CD4-positive, alpha-beta T cell (primary cell): ENCODE measurements at places on chromosomes 12 and 14. TPM values are rescaled to one million over a fixed set of nuclear protein-coding genes. Genes with fewer than 3 reads are reported as not detected.

GPR68 gene
- total RNA-seq = 2.8 TPM

EID3 gene
- 13.5 TPM for total RNA-seq

GRCh38 chr14:93090826-93091555, 24.7 kb downstream of the ITPK1 start:
- no peaks in the 10 kb centered on the region for H3K36me3 ChIP-seq
- no peaks in the 10 kb centered on the region for H3K27me3 ChIP-seq
- H3K4me1 ChIP-seq = peaks cover 12% of the 10 kb centered on the region
- DNase-seq = no peak
- H3K27ac ChIP-seq = no peak overlapping the region

- no peaks in the 10 kb centered on the region for H3K36me3 ChIP-seq
- H3K27ac ChIP-seq = no peak overlapping the region
- no peak for DNase-seq
- H3K4me3 ChIP-seq = no peak overlapping the region
- H3K4me1 ChIP-seq = no peaks in the 10 kb centered on the region
Observed at GRCh38 chr12:33000016-33000415, 103.4 kb upstream of the PKP2 start.

DNA sequence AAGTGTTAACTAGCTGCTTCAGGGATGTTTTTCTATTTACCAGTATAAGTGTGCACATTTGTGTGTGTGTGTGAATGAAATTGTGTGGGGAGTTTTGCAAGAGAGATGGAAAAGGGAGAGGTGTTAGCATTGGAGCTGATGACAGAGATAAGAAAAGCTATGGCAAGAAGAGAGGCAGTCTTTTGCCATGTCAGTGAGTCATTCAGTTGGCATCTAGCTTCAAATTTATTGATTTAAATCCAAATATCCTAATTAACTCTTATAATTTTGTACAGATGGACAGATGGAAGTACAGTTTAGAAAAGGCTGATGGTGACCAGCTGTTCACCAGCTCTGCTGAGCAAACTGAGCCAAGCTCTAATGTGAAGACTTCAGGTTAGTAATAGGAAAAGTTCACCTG, 3.3 kb upstream of the BHLHE41 start:
- no peak for DNase-seq
- H3K27ac ChIP-seq = no peak overlapping the region
- no peak overlapping the region for H3K4me3 ChIP-seq
- H3K4me1 ChIP-seq = peaks cover 33% of the 10 kb centered on the region
- no peaks in the 10 kb centered on the region for H3K36me3 ChIP-seq

DNA sequence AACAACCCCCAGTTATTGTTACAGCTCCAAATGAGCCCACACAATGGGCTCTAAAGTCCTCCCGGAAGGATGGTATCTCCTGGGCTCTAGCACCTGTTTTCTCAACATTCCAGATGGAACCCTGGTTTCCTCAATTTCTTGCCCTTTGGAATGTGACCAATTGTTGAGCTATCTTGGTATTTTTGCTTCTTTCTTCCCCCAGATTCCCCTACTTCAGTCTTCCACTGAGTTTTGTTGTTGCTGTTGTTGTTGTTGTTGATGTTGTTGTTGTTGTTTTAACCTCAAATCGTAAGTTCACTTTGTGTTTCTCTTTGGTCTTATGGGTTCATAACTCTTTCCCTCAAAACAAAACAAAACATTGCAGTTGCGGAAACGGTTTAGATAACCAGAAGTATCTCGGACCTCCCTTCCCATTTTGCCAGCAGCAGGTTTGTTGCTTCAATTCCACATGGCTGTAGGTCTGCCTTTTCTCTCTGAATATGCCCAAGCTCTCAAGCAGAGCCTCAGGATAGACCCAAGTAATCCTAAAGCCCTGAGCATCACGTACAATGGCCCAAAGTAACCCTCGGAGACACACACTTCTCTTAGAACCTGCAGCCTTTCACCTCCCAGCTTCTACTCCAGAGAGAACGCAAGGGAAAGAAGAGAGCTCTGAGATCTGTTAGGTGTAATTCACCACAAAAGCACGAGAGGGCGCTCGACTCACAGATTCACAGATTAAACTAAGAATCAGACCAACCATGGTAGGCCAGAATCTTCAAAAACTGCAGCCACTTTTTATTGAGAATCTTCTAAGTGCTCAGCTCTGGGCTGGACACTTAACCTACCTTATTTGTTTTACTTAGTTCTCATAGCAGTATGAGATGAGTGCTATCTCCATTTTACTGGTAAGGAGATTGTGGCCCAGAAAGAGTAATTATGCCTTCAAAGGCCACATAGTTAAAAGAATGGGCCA, 1.0 kb upstream of the DDX23 start:
- H3K4me3 ChIP-seq = peak overlapping the region; percentile 81
- DNase-seq = peak; percentile 87
- H3K27me3 ChIP-seq = no peaks in the 10 kb centered on the region
- H3K36me3 ChIP-seq = peaks cover 12% of the 10 kb centered on the region
- peaks cover 43% of the 10 kb centered on the region for H3K4me1 ChIP-seq

- no peaks in the 10 kb centered on the region for H3K27me3 ChIP-seq
- H3K4me1 ChIP-seq = no peaks in the 10 kb centered on the region
- H3K36me3 ChIP-seq = no peaks in the 10 kb centered on the region
- H3K27ac ChIP-seq = no peak overlapping the region
- H3K4me3 ChIP-seq = no peak overlapping the region
Observed at GRCh38 chr14:67579636-67580035, 20.4 kb downstream of the PIGH start.

DNA sequence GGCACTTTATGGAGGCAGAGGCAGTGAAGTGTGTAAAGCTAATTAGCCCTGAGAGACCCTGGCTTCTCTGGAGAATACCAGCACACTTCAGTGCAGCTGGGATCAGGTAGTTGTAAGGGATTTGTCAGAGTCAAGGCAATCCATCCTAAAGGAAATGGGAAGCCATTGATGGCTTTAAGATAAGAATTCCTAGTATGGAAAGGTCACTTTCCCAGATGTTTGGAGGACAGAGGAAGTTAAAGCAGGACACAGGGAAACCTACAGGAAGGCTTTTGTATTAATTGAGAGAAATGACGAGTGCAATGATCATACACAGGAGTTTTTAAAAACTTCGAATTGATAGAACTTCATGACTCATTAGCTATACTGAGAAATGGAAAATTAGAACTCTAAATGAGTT, 254.4 kb downstream of the SLC16A7 start:
- no peaks in the 10 kb centered on the region for H3K4me1 ChIP-seq
- no peaks in the 10 kb centered on the region for H3K36me3 ChIP-seq
- no peak overlapping the region for H3K4me3 ChIP-seq

BTBD7 gene
- 12.6 TPM for total RNA-seq

- H3K36me3 ChIP-seq = peaks cover 35% of the 10 kb centered on the region
- no peak for DNase-seq
- no peaks in the 10 kb centered on the region for H3K27me3 ChIP-seq
- no peaks in the 10 kb centered on the region for H3K4me1 ChIP-seq
- H3K27ac ChIP-seq = no peak overlapping the region
- no peak overlapping the region for H3K4me3 ChIP-seq
Observed at GRCh38 chr12:45418520-45418919, 202.6 kb downstream of the ANO6 start.

GYS2 gene
- total RNA-seq = 0.22 TPM

- no peaks in the 10 kb centered on the region for H3K27me3 ChIP-seq
- no peak overlapping the region for H3K4me3 ChIP-seq
- no peaks in the 10 kb centered on the region for H3K4me1 ChIP-seq
- DNase-seq = no peak
- no peaks in the 10 kb centered on the region for H3K36me3 ChIP-seq
- H3K27ac ChIP-seq = no peak overlapping the region
Observed at GRCh38 chr12:29796823-29797263, 13.1 kb upstream of the TMTC1 start.
